Left cardiac atrium (tissue), 4 donors: ENCODE measurements at places on chromosomes 16 and 17. TPM values are rescaled to one million over a fixed set of nuclear protein-coding genes. Genes with fewer than 3 reads are reported as not detected.

Gene MGAT5B
- 0.21 TPM for total RNA-seq

Gene KRTAP3-1
- total RNA-seq: not detected

Gene SLC52A1
- 0.10 TPM for total RNA-seq

Gene FSCN2
- 0.38 TPM for total RNA-seq

Gene RTN4RL1
- total RNA-seq: 7.6 TPM

Gene BEAN1
- 1.6 TPM for total RNA-seq

Gene MILR1
- 13.7 TPM for total RNA-seq

Gene SPATA32
- total RNA-seq: not detected

Gene PIK3R6
- total RNA-seq: 1.1 TPM

Gene NOL3
- 58.6 TPM for total RNA-seq

Gene C16orf89
- total RNA-seq: 6.6 TPM

Gene MMP25
- 1.5 TPM for total RNA-seq

Gene PIK3R5
- 6.3 TPM for total RNA-seq

Gene CES1
- total RNA-seq: 122 TPM

Gene NACA2
- not detected for total RNA-seq

Gene FNDC8
- not detected for total RNA-seq

Gene RNU2-1
- 5,669 TPM for total RNA-seq

Gene FLOT2
- 89.9 TPM for total RNA-seq

Gene HBZ
- not detected for total RNA-seq

Gene CXCL16
- total RNA-seq: 8.2 TPM

Gene EARS2
- total RNA-seq: 16.6 TPM

Gene CCDC200
- total RNA-seq: not detected

Gene SLC16A6
- 1.4 TPM for total RNA-seq
